Activated CD8-positive, alpha-beta memory T cell treated with anti-CD3 and anti-CD28 coated beads, Interleukin-2, amount 50 U/mL, for 48 hours (primary cell): ENCODE measurements at places on chromosomes 6 and 20.
A peak's percentile ranks its signal among the peaks of the same experiment; 100 is the strongest.

- peak; percentile 47 for DNase-seq
Measured at GRCh38 chr6:36954262-36954931, at the start of gene PI16. PI16 (plus strand) TSS chr6:36954738; CDS start chr6:36954761, 23 bp downstream.

- DNase-seq = peak; percentile 99
Measured at GRCh38 chr6:44265007-44265721, at the start of gene NFKBIE. NFKBIE (minus strand) TSS chr6:44265551; CDS start chr6:44265346, 205 bp downstream.

DNA sequence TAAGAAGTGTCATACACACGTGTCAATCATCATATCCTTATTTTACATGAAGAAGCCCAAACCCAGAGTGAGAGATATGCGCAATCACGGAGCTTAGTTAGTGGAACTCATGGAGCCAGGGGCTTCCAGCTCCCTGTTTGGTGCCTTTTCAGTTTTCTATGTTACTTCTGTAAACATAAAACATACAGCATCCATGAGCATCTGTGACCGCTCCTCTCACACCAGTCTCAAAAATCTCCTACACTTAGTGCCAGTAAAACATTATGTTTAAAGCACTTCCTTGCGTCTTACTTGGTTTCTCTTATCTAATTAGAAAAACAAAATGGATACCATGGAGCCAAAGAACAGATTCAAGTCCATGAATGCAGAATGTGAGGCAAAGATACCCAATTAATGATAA is 240.4 kb downstream of the SLC35F1 start:
- DNase-seq = no peak

DNA sequence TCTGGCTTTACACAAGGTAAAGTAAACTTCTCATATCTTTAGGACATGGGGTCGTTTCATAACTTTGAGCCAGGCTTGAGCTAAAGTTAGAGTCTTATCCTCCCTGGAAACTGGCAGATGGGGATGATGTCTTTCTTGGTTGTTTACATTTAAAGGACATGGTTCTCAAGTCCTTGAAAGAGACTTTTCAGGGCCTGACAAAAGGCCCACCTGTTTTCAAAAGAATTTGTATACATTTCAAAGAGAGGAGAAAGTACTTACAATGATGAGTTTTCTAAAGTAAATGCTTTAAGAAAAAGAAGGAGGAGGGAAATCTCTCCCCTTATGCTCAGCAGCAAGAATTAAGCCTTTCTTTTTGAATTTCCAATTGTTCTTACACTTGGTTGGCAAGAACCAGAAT is 45.7 kb upstream of the TINAG start:
- DNase-seq = no peak

- no peak for DNase-seq
Measured at GRCh38 chr20:38184101-38184500, 19.0 kb upstream of the TGM2 start.

DNA sequence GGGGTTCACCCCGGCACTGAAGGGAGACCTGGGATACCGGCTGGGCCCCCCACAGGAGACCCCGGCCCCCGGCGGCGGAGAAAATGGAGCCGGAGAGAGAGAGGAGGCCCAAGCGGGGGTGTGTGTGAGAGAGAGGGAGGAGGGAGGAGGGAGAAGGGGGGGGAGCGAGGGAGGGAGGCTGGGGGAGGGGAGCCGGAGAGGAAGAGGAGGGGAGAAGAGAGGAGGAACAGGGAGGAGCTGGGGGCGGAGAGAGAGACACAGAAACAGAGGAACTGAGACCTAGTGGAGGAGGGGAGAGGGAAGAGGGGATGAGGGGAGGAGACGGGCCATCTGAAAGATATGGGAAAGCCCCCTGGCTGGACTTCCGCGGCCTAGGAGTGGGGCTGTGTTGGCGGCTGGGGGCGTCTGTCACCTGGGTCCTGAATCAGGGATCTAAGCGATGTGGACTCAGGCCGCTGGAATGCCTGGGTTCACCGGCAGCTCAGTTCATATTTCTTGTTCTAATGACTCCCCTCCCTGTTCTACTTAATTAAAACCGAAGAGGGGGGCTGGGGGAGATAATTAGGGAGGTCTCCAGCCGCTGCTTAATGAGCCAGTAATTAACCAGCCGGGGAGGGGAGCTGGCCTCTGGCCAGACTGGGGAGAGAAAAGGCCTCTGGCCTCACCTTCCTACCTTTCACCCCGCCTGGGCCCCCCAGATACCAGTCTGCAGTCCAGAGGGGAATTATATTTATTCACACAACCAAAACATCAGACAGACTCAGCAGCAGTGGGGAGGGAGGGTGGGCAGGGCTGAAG is at the start of gene PBX2:
PBX2 (minus strand) TSS at position 149 of the 798 bp plus-strand sequence. CDS start 287 bp downstream, outside the sequence.
- peak; percentile 74 for DNase-seq

GRCh38 chr6:150276168-150276936 is 92.5 kb upstream of the IYD start:
- DNase-seq = no peak
